ENCODE measurements at places on chromosomes 11 and 22. TPM values are rescaled to one million over a fixed set of nuclear protein-coding genes. Genes with fewer than 3 reads are reported as not detected.

- no peaks in the 10 kb centered on the region for H3K27me3 ChIP-seq
- peaks cover 49% of the 10 kb centered on the region for H3K4me1 ChIP-seq
- DNase-seq: peak; percentile 26
Measured at GRCh38 chr11:64406221-64406946, 47.4 kb downstream of the RPS6KA4 start.

GRCh38 chr11:33879375-33879774, 12.5 kb downstream of the LMO2 start:
- peaks cover 4% of the 10 kb centered on the region for H3K4me1 ChIP-seq
- H3K36me3 ChIP-seq: no peaks in the 10 kb centered on the region
- no peak for DNase-seq

- peaks cover 40% of the 10 kb centered on the region for H3K4me1 ChIP-seq
- H3K27ac ChIP-seq: no peak overlapping the region
- H3K36me3 ChIP-seq: peaks cover 14% of the 10 kb centered on the region
- peaks cover 16% of the 10 kb centered on the region for H3K27me3 ChIP-seq
- peak overlapping the region; percentile 88 for H3K4me3 ChIP-seq
Measured at GRCh38 chr22:23181721-23182308, 1.5 kb downstream of the BCR start.

- no peaks in the 10 kb centered on the region for H3K27me3 ChIP-seq
- no peak overlapping the region for H3K4me3 ChIP-seq
- no peaks in the 10 kb centered on the region for H3K36me3 ChIP-seq
- DNase-seq: no peak
Measured at GRCh38 chr11:118100691-118101232, 14.0 kb upstream of the SMIM35 start.

- H3K27me3 ChIP-seq: no peaks in the 10 kb centered on the region
- no peak overlapping the region for H3K27ac ChIP-seq
- no peak for DNase-seq
- no peak overlapping the region for H3K4me3 ChIP-seq
Measured at GRCh38 chr11:32032478-32032877, 58.4 kb upstream of the RCN1 start.

- H3K27ac ChIP-seq: no peak overlapping the region
- H3K4me1 ChIP-seq: peaks cover 17% of the 10 kb centered on the region
- H3K27me3 ChIP-seq: no peaks in the 10 kb centered on the region
- peaks cover 13% of the 10 kb centered on the region for H3K36me3 ChIP-seq
- H3K4me3 ChIP-seq: no peak overlapping the region
Measured at GRCh38 chr11:94837317-94837716, 69.2 kb downstream of the AMOTL1 start.

DNA sequence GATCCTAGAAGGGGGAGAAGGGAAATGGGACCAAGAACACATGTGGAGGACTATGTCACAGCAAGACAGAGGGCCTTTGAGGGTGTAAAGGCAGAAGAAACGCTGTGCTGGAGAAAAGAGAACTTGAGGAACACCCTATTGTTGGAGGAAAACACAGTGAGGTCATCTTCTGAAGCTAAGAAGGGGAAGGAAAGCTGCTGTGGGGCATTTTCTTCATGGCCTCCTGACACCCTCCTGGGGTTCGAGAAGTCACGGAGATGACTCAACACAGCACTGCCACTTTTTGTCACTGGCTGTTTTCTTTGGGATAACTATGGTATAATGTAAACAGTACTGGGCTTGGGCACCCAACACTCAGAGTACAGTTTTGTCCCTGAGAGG, 492.6 kb upstream of the CADM1 start:
- peaks cover 18% of the 10 kb centered on the region for H3K4me1 ChIP-seq
- no peak for DNase-seq
- H3K27me3 ChIP-seq: no peaks in the 10 kb centered on the region

Gene ZNF70
- 11.4 TPM for total RNA-seq

DNA sequence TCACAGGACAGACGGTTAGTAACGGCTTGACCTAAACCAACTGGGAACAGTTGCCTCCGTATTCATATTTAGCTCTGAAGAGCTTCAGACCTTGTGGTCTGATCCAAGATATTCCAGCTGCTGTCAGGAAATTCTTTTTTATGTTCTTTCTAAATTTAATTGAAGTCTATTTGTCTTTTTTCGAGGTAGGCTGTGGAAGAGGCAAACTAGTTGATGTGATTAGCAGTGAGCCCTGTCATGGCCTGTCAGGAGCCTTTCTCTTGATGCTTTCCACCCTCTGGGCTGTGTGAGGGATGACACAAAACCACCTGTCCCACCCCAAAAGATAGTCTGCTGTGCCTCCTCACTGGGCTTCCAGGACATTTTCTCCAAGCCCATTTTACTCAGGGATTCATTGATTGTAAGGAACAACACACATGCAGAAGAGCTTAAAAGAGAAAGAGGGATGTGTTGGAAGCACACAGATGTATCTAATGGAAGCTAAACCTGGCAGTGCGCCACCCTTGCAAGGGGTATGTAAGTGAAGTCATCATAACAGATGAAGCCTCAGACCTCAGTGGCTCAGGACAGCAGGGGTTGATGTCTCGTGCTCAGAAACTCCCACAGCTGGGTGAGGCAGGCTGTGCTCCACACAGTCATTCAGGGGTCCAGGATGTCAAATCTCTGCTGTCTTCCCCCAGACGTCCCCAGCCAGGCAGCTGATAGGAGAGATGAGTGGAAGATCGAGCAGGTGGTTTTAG, 170.0 kb downstream of the NCAM1 start:
- no peak overlapping the region for H3K4me3 ChIP-seq
- H3K27me3 ChIP-seq: no peaks in the 10 kb centered on the region
- no peak overlapping the region for H3K27ac ChIP-seq
- no peaks in the 10 kb centered on the region for H3K36me3 ChIP-seq
- DNase-seq: no peak
- H3K4me1 ChIP-seq: peaks cover 47% of the 10 kb centered on the region

DNA sequence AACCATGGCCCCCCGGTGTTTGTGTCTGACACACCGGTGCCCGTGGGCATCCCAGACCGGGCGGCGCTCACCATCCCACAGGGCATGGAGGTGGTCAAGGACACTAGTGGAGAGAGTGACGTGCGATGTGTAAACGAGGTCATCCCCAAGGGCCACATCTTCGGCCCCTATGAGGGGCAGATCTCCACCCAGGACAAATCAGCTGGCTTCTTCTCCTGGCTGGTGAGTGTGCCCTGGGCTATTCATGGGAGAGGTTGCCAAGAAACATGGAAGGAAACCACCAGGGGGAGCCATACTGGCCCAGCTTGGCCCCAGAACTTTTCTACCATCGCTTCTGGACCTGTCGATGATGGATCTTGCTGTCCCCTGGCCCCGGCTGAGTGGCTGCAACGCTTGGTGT, 36.5 kb downstream of the PRDM11 start:
- H3K36me3 ChIP-seq: peaks cover 7% of the 10 kb centered on the region
- DNase-seq: no peak
- no peak overlapping the region for H3K27ac ChIP-seq
- H3K27me3 ChIP-seq: peaks cover 3% of the 10 kb centered on the region
- peak overlapping the region; percentile 19 for H3K4me3 ChIP-seq

GRCh38 chr22:36292823-36293530, 40.0 kb downstream of the APOL1 start:
- no peak overlapping the region for H3K27ac ChIP-seq
- no peak for DNase-seq
- peaks cover 47% of the 10 kb centered on the region for H3K36me3 ChIP-seq
- H3K4me1 ChIP-seq: no peaks in the 10 kb centered on the region
- no peak overlapping the region for H3K4me3 ChIP-seq

DNA sequence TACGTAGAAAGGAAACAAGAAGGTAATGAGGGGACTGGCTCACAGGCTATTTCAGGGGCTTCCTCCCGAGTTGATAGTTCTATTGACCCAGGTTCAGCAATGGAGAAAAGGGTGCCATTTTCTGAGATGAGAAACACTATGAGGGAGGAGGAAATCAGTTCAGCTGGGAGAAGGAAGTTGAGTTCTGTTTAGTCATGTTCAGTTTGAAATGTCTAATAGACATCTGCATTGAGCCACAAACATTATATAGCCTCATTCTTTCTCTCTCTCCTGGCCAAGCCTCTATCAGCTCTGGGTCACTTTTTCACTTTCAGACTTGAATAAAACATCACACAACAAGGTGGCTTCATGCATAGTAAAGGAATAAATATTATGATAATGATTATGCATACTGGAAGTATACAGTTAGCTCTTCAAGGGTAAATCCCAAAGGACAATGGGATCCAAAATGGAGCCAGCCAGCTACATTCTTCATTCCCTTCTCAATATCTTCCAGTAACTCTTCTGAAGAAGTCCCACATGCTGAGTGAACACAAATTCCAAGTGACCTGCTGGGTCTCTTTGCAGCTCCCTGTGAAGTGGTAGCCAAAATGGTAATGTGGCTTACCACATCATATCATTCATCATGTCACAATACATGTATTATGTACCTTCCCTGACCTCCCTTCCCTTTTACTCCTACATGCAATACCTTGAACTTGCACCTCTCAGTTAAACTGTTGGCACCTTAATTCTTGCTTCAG, 80.9 kb upstream of the CD44 start:
- H3K27ac ChIP-seq: no peak overlapping the region
- H3K27me3 ChIP-seq: no peaks in the 10 kb centered on the region
- no peak for DNase-seq
- no peaks in the 10 kb centered on the region for H3K36me3 ChIP-seq

DNA sequence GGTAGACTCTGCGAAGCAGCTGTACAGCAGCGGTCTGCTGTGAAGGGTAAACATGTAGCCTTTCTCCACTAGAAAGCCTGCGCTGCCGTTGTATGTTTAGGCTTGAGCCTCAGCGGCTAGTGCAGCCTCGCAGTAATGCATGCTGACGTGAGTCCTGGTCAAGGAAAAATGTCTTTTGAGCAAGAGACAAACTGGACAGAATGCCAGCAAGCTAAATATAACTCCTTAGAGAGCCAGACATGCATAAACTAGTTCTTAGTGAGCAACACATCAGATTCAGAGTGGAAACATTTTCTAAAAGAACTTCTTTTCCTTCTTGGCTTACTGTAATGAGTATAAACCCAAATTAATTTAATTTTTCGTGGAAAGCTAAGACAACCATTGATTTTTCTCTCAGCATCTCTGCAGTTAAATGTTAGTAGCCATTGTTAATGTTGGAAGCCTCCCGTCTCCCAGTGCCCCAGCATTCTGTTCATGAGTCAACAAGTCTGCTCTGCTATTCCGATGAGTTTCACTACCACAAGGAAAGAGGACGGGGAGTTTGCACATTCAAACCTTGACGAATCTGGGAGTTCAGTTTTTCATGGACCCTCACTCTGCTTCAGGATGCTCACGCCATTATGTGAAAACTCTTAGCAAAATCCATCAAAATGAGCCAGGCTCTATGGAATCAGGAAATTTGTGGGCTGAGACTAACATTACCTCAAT, 51.4 kb downstream of the JAM3 start:
- H3K4me1 ChIP-seq: peaks cover 53% of the 10 kb centered on the region
- peaks cover 11% of the 10 kb centered on the region for H3K27me3 ChIP-seq
- H3K36me3 ChIP-seq: no peaks in the 10 kb centered on the region
- H3K4me3 ChIP-seq: peak overlapping the region; percentile 28
- H3K27ac ChIP-seq: peak overlapping the region; percentile 90
